Activated CD8-positive, alpha-beta T cell treated with anti-CD3 and anti-CD28 coated beads for 36 hours (primary cell): ENCODE measurements at places on chromosomes 16 and 17. TPM values are rescaled to one million over a fixed set of nuclear protein-coding genes. Genes with fewer than 3 reads are reported as not detected.

DNA sequence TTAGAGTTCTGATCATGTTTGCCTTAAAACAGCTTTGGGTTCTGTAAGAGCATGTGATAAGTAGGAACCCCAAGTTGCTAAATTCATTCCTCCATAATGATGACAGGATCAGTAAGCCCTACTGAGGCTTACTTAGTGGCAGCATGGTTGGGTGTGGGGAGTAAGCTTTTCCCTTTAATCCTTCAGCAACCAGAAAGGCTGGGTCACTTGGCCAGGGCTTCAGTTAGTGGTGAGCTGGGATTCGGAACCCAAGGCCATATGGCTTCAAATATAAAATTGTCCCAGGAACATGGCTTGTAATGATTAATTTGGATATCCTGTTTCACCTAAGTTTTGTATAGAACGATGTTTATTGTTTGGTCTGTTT, 850 bp downstream of the GINS3 start:
- H3K4me1 ChIP-seq = peaks cover 19% of the 10 kb centered on the region
- peaks cover 26% of the 10 kb centered on the region for H3K36me3 ChIP-seq
- H3K27ac ChIP-seq = peak overlapping the region; percentile 96
- H3K4me3 ChIP-seq = peak overlapping the region; percentile 93

DNA sequence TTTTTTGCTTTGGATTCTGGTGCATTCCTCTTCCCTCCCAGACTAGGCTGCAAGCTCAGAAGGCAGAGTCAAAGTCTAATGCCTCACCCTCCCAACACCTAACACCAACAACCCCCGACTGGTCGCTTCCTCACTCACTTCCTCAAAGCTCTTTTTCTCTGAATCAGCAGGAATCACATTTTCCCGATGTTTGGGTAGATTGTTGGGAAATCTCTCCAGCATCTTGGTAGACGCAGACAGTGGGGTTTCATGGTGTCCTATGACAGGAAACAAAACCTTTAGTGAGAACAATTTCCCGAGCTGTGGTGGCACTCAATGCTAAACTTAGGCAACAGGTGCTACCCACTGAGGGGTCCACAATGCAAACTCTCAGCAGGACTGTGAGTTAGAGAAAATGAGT, 39.9 kb upstream of the ICAM2 start:
- peak overlapping the region; percentile 77 for H3K27ac ChIP-seq
- H3K27me3 ChIP-seq = no peaks in the 10 kb centered on the region
- peaks cover 43% of the 10 kb centered on the region for H3K36me3 ChIP-seq
- no peak overlapping the region for H3K4me3 ChIP-seq

GRCh38 chr16:12659871-12660270, 143.8 kb downstream of the CPPED1 start:
- H3K27me3 ChIP-seq = no peaks in the 10 kb centered on the region
- H3K4me1 ChIP-seq = no peaks in the 10 kb centered on the region
- H3K27ac ChIP-seq = no peak overlapping the region
- DNase-seq = no peak
- peaks cover 8% of the 10 kb centered on the region for H3K36me3 ChIP-seq

DNA sequence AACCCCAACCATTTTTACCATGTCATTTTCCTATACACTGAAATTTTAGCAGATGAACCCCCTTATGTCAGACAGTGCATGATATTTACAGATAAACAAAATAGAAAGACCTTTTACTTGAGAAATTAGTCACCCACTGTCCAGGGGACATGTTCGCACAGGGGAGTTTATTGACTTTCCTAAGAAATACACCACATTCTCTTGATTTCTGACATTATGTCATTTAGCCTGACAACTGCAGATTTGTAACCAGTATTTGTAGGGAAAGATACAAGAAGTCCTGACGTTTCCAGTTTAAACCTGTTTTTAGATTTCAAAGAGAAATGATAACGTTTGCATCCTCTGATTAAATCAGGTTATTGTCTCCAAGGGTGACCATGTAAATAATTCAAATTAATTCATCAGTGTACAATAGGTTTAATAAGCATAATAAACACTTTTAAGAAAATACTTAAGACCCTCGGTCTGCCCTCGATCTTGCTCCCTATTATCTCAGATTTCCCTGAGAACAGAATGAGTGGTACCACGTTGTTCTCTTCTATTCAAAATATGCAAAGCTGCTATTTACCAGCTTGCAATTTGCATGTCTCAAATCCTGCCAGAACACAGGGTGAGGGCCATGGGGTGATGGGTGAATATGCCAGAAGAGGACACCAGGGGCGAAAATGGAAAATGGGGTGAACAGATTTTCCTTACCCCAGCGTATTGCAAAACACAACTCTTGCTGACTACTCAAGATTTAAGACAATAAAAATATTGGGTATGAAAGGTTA, 2.1 kb upstream of the LYRM9 start:
- no peak for DNase-seq
- peaks cover 15% of the 10 kb centered on the region for H3K27me3 ChIP-seq
- no peaks in the 10 kb centered on the region for H3K36me3 ChIP-seq
- no peak overlapping the region for H3K4me3 ChIP-seq

GRCh38 chr17:52025236-52025635, 133.3 kb downstream of the CA10 start:
- no peaks in the 10 kb centered on the region for H3K36me3 ChIP-seq
- H3K27me3 ChIP-seq = no peaks in the 10 kb centered on the region
- H3K4me3 ChIP-seq = no peak overlapping the region

DNA sequence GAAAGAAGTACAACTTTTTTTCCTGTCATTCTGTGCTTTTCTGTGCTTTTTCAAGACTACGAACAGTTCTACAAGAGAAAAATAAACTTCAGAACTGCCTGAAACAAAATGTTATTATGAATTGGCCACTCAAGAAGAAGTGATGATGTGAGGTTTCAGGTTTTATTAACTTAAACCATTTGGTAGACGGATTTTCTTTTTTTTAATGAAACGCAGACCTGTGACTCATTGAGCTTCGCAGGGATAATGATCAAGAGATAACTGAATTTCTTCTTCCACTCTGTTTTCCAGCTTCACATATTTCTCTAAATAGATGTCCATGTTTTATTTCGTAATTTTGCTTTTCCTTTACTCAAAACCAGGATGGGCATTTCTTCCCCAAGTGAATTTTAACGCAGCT, 32.7 kb downstream of the AIPL1 start:
- H3K4me1 ChIP-seq = no peaks in the 10 kb centered on the region
- H3K27me3 ChIP-seq = peaks cover 19% of the 10 kb centered on the region
- no peak overlapping the region for H3K4me3 ChIP-seq
- H3K36me3 ChIP-seq = no peaks in the 10 kb centered on the region
- no peak overlapping the region for H3K27ac ChIP-seq

- DNase-seq = peak; percentile 38
- peak overlapping the region; percentile 53 for H3K4me3 ChIP-seq
- H3K27me3 ChIP-seq = no peaks in the 10 kb centered on the region
- H3K27ac ChIP-seq = peak overlapping the region; percentile 86
- H3K4me1 ChIP-seq = peaks cover 87% of the 10 kb centered on the region
- peaks cover 46% of the 10 kb centered on the region for H3K36me3 ChIP-seq
Measured at GRCh38 chr17:17181666-17182597, 24.2 kb downstream of the PLD6 start.

DNA sequence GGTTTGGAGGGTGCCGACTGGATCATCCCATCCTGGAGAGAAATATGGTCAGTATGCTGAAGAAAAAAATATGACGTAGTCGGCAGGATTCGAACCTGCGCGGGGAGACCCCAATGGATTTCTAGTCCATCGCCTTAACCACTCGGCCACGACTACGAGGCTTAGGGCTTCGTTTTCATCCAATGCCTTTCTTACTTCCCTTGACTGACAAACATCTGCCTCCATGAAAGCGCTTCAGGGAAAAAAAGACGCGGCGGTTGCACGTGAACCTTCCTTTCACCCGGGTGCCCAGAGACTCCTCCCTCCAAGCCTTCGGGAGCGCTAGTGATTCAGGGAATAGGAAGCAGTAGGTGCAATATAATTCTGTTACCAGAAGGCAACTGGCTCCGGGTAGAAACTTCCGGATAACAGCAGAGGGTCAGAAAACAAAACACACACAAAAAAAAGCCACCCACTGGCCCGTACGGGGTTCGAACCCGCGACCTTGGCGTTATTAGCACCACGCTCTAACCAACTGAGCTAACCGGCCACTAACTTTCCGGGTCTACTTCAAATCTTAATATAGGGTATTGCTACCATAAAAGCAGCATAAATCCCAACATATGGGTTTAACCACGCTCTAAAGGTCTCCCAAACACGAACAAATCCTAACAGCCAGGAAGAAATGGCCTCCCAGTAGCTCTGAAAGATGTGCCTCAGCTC, 16.3 kb upstream of the AURKB start:
- H3K4me3 ChIP-seq = peak overlapping the region; percentile 56
- peak; percentile 64 for DNase-seq
- H3K27ac ChIP-seq = peak overlapping the region; percentile 90
- peaks cover 29% of the 10 kb centered on the region for H3K4me1 ChIP-seq
- peaks cover 4% of the 10 kb centered on the region for H3K27me3 ChIP-seq

DNA sequence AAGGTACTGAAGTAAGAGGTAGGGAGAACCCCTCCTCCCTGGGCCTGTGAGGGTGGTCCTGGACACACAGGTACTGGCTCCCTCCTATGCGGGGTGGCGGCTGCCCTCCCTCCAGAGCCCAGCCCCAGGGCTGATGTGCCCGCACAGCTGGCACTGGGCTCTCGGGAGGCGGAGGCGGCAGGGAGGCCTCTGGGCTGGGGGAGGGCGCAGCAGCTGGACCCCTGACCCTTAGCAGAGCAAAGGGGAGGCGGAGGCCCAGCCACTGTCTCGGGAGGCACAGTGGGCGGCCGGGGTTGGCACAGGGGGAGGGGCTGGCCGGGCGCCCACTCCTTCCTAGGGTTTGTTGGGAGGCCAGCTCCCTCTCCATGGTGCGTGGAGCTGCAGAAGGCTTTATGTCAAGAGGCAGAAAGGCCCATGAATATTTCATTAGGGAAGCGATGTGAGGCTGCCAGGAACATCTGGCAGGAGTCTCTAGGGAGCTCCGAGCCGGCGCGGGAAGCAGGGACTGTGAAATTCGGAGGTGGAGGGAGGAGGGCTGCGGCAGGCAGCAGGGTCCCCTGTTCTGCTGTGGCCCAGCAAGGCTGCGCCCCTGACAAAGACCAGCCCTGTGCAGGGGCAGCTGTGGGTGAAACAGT, 44.1 kb upstream of the ACSF3 start:
- H3K27ac ChIP-seq = no peak overlapping the region
- DNase-seq = no peak
- no peaks in the 10 kb centered on the region for H3K4me1 ChIP-seq
- H3K4me3 ChIP-seq = no peak overlapping the region

DNA sequence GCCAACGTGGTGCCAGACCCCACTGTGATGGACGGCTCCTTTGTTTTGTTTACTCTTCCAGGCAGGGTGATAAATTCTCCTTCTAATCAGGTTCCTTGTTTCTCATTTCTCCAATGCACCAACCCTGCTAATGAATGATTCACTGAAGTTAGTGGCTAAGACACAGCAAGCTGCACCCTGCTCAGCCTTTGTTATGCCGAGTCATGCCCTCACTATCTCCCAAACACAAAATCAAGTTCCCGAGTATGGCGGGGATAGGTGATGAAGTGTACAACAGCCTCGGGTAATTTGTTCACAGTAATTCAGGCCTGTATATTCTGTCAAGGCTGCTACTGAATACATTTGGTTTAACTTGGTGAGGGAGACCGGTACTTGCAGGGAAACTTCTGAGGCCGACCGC, 83.8 kb upstream of the HS3ST4 start:
- H3K4me3 ChIP-seq = no peak overlapping the region
- no peaks in the 10 kb centered on the region for H3K4me1 ChIP-seq
- H3K36me3 ChIP-seq = no peaks in the 10 kb centered on the region
- DNase-seq = no peak
- peaks cover 3% of the 10 kb centered on the region for H3K27me3 ChIP-seq

DNA sequence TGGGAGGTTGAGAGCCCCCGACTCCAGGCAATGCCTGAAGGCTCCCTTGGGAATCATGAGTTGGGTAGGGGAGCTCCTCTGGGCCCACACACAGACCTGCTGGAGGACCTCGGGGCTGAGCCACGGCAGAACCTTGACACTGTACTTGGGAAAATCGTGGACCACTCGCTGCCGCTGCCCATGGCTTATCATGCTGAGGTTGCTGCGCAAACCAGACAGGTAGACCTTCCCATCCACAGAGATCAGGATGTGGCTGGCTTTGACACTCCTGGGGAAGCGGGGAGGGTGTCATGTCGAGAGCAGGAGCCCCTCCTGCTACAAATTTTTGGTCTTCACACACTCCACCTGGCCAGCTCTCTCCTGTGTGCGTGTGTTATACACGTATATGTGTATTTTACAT, 7.2 kb upstream of the LIMD2 start:
- no peak for DNase-seq
- peak overlapping the region; percentile 81 for H3K27ac ChIP-seq
- peaks cover 46% of the 10 kb centered on the region for H3K36me3 ChIP-seq
- peaks cover 76% of the 10 kb centered on the region for H3K4me1 ChIP-seq
- H3K27me3 ChIP-seq = no peaks in the 10 kb centered on the region
- no peak overlapping the region for H3K4me3 ChIP-seq

- H3K27ac ChIP-seq = no peak overlapping the region
- no peaks in the 10 kb centered on the region for H3K36me3 ChIP-seq
- H3K4me3 ChIP-seq = no peak overlapping the region
- no peak for DNase-seq
Measured at GRCh38 chr17:39082482-39082881, 69.0 kb downstream of the PLXDC1 start.

DNA sequence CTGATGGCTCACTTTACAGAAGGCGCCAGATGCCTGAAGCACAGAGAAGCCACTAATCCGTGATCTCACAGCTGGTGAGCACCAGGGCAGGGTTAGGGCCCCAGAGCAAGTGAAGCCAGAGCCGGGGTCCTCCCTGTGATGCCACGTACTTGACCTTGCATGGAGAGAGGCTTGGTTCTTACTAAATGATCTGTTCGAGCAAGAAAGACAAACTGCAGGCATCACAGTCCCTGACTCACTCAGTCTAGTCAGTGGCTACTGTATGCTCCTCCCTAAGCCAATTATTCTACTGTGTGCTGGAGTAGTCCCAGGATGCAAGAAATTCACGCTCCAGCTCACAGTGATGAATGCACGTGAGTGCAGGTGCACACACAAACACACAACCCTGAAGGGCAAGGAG, 55.4 kb downstream of the SDK2 start:
- H3K27me3 ChIP-seq = no peaks in the 10 kb centered on the region
- H3K4me1 ChIP-seq = peaks cover 67% of the 10 kb centered on the region
- no peak for DNase-seq
- no peaks in the 10 kb centered on the region for H3K36me3 ChIP-seq
- H3K27ac ChIP-seq = peak overlapping the region; percentile 21

GRCh38 chr17:74305865-74306654, 20.0 kb upstream of the KIF19 start:
- H3K36me3 ChIP-seq = no peaks in the 10 kb centered on the region
- peaks cover 6% of the 10 kb centered on the region for H3K27me3 ChIP-seq
- H3K4me1 ChIP-seq = peaks cover 4% of the 10 kb centered on the region

DNA sequence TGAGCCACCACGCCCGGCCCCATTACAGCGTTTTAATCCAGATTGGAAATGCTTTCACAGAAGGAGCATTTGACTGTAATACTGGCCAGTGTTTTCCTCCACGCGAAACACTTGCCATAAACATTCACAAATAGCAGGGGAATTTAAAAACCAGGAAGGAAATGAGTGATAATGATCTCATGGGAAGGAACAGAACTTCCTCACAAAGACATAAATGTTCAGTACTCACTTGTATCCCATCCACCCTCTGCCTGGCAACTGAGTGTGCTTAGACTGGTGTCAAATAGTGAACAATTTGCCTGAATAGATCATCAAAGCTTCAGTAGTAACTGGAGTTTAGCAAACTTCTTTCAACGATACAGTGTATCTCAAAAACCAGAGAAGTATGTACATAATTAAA, 54.1 kb downstream of the PSMD12 start:
- no peak for DNase-seq
- H3K4me3 ChIP-seq = no peak overlapping the region
- H3K36me3 ChIP-seq = no peaks in the 10 kb centered on the region
- no peaks in the 10 kb centered on the region for H3K27me3 ChIP-seq
- H3K27ac ChIP-seq = no peak overlapping the region

The CX3CL1 gene
- 0.09 TPM for total RNA-seq

The TSPAN10 gene
- total RNA-seq = 0.22 TPM

The CACNG1 gene
- total RNA-seq = not detected

The OR2C1 gene
- total RNA-seq = not detected

The SLC5A11 gene
- 0.18 TPM for total RNA-seq

The METTL22 gene
- total RNA-seq = 31.9 TPM
